Subcutaneous preadipocyte (primary cell): ENCODE measurements at places on chromosomes 7 and 10. TPM values are rescaled to one million over a fixed set of nuclear protein-coding genes. Genes with fewer than 3 reads are reported as not detected.

Gene C10orf143
- total RNA-seq: 0.39 and 1.1 TPM in 2 replicates

Gene ADAM8
- total RNA-seq: 0.73 and 1.4 TPM in 2 replicates

Gene AQP1
- total RNA-seq: 1.6 and 11.4 TPM in 2 replicates

Gene SVIL
- 58.1 and 80.9 TPM in 2 replicates for total RNA-seq

Gene VAX1
- not detected in 2 replicates for total RNA-seq

Gene MEOX2
- 2.5 and 4.0 TPM in 2 replicates for total RNA-seq

Gene GPR15LG
- total RNA-seq: not detected in 2 replicates

Gene ELOVL3
- 1.1 TPM in 1 of 2 replicates, not detected in the other for total RNA-seq

Gene IFIT5
- total RNA-seq: 19.1 and 21.1 TPM in 2 replicates

Gene SPDYE2B
- total RNA-seq: not detected in 2 replicates

Gene FAM131B
- 1.6 and 2.6 TPM in 2 replicates for total RNA-seq

Gene CLRN3
- not detected in 2 replicates for total RNA-seq

Gene CALD1
- 127 and 158 TPM in 2 replicates for total RNA-seq

Gene TMEM273
- total RNA-seq: not detected in 2 replicates

Gene IFIT1
- 4.3 and 5.5 TPM in 2 replicates for total RNA-seq

Gene CCDC172
- not detected in 2 replicates for total RNA-seq

Gene SGCE
- total RNA-seq: 65.5 and 65.8 TPM in 2 replicates

Gene HABP2
- not detected in 2 replicates for total RNA-seq

Gene IFRD1
- total RNA-seq: 29.0 and 41.6 TPM in 2 replicates

Gene ARHGAP21
- total RNA-seq: 110 and 166 TPM in 2 replicates

Gene OPN1SW
- total RNA-seq: not detected in 2 replicates

Gene PNLIP
- not detected in 2 replicates for total RNA-seq
